ENCODE measurements at places on chromosomes 13 and 19. TPM values are rescaled to one million over a fixed set of nuclear protein-coding genes. Genes with fewer than 3 reads are reported as not detected.
A peak's percentile ranks its signal among the peaks of the same experiment; 100 is the strongest.

DOCK9 gene
- total RNA-seq: 310 TPM

GRCh38 chr13:78121001-78121400, 202.4 kb upstream of the EDNRB start:
- DNase-seq: no peak

GJB2 gene
- total RNA-seq: 0.14 TPM

PRX gene
- 1.0 TPM for total RNA-seq

HRC gene
- total RNA-seq: not detected

TMC4 gene
- total RNA-seq: 0.86 TPM

- no peak for DNase-seq
Observed at GRCh38 chr13:41590643-41591042, 133.3 kb downstream of the RGCC start.

DNA sequence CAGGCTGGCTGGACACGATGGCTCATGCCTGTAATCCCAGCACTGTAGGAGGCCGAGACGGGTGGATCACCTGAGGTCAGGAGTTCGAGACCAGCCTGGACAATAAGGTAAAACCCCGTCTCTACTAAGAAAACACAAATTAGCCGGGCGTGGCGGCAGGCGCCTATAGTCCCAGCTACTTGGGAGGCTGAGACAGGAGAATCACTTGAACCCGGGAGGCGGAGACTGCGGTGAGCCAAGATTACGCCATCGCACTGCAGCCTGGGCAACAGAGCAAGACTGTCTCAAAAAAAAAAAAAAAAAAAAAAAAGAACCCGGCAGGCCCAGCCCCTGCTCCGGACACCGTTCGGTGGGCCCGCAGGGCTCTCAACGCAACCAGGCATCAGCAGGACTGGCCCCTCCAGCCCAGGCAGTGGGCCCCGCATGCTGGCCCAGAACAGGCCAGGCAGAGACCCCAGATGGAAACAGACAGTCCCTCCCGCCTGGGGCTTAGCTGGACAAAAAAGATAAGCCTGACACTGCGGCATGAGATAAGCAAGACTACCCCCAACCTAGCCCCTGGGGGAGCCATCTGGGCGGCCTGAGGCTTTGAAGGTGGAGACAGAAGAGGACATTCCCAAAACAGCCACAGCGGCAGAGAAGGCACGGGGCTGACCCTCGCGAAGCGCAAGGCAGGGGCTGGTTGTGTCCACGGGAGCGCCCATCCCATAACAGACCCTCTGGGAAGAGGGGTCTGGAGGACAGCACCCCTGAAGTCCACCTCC, 11.6 kb downstream of the REXO1 start:
- DNase-seq: no peak

- DNase-seq: no peak
Observed at GRCh38 chr13:110801044-110801443, 87.5 kb downstream of the ING1 start.

DNA sequence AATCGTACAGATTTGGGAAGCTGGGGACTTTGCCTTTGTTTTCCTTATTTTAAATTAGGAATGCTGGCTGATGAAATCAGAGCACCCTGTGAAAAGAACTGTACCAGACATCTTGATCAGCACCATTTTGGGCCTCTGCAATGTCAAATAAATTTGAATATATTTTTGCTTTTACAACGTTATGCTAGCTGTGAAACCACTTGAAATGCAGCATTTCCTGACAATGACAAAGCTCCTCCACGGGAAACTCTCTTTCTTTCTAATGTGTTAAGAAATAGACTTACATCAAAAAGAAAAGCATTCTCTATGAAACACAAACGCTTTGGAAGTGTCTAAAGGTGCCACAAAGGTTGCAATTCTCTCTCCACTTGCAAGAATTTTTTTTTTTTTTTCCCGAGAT, 47.1 kb upstream of the MAP3K10 start:
- no peak for DNase-seq

DNA sequence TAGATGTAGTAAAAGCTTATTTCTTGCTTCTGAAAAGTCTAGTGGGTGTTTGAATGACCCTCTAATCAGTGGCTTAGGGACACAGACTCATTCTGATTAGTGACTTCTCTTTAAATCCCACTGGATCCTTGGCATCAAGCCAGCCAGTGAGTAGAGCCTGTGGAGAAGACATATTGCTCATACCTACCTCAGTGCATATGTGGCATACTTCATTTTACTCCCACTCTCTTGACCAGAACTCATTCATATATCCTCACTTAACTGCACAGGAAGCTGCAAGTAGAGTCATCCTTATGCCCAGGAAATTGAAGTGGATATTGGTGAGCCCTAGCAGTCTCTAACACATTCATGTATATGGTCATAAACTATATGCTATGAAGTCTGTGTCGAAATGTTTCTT, 148.3 kb downstream of the PDS5B start:
- DNase-seq: no peak

DNA sequence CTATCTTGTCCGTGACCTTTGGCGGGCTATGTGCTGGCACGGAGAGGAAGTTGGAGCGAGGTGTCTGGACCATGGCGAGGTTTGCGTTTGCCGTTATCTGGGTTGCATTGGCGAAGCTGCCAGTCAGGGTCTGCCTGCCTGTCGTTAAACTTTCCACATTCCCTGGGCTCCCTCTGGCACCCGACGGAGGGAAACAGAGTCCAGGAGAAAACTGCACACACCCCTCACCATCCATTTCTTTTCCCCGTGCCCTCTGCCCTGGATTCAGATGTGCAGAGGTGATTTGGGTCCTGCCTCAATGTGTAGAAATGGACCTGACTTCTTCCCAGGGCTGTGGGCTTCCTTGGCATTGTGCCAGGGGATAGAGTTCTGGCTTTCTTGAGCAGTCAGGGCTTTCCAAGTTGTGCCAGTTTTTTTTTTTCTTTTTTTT, 142.4 kb downstream of the URI1 start:
- DNase-seq: no peak

- DNase-seq: peak; percentile 69
Observed at GRCh38 chr13:101455863-101456262, 3.4 kb downstream of the ITGBL1 start.

DNA sequence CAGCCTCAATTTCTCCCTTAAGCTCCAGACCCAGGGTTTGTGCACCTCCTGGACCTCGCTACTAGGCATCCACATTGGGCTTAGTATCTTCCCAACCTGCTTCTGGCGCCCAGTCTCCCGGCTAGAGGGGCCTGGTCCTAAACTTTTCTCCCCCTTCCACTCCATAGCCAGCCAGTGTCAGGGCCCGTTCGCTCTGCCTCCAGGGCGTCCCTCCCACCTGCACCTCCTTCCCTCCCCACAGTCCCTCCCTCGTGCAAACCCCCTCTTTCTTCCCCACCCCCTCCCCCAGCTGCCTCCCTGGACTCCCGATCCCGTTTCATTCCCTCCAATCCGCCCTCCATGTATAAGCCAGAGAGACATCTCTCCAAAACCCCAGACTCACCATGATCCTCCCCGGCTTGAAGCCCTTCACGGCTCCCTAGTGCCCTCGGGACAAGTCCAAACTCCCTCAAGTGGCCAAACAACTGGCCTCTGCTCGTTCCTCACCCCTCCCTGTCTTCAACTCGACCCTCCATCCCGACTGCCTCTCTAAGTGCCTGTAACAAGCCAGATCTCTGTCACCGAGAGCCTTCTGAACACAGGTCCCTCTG, 997 bp upstream of the SAMD4B start:
- no peak for DNase-seq

ZNF560 gene
- total RNA-seq: 2.1 TPM

GNG7 gene
- total RNA-seq: 0.20 TPM

GRCh38 chr13:54175466-54175865, 1146.9 kb downstream of the OLFM4 start:
- DNase-seq: no peak

- DNase-seq: no peak
Observed at GRCh38 chr19:4831304-4831978, at the start of gene TICAM1. Gene TICAM1 (minus strand): TSS chr19:4831712. CDS start chr19:4818377, 13,335 bp downstream.

DNA sequence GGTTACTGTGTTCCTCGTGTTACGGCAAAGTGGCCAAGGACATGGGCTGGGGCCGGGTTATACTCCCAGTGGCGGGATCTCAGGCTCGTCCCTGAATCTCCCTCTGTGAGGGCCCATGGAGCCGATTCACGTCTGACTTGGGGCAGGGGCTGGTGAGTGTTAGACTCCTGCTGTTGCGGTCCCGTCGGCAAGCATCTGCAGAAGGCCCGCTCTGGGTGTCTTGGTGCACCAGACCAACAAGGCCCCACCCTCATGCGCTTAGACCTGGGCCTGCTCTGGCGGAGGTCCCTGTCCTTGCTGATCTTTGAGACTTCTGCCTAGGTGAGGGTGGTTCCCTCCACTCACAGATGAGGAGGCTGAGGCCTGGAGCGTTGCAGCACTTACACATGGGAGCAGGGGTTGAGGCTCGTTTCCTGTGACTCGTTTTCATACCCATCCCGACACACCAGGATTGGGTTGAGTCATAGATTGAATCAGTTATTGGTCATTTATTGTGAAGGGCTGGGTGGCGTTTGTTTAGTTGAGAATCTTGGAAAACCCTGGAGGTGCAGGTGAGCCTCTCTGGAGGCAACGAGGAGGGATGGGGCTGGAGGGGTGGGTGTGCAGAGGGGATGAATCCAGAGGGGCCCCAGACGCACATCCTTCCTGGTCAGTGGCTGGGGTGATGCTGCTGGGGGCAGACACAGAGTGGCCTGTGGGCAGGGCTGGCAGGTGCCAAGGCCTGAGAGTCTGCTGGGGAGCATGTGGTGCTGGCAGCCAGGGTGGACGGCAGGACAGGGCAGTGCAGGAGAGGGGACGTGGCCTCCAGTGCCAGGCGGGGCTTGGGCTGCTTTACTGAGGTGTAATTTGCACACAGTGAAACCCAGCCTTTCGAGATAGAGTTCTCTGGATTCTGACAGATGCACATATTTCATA, 4.6 kb downstream of the EPN1 start:
- DNase-seq: no peak

- no peak for DNase-seq
Observed at GRCh38 chr13:110239280-110240125, 67.5 kb downstream of the COL4A1 start.

ADM5 gene
- 0.40 TPM for total RNA-seq

DNA sequence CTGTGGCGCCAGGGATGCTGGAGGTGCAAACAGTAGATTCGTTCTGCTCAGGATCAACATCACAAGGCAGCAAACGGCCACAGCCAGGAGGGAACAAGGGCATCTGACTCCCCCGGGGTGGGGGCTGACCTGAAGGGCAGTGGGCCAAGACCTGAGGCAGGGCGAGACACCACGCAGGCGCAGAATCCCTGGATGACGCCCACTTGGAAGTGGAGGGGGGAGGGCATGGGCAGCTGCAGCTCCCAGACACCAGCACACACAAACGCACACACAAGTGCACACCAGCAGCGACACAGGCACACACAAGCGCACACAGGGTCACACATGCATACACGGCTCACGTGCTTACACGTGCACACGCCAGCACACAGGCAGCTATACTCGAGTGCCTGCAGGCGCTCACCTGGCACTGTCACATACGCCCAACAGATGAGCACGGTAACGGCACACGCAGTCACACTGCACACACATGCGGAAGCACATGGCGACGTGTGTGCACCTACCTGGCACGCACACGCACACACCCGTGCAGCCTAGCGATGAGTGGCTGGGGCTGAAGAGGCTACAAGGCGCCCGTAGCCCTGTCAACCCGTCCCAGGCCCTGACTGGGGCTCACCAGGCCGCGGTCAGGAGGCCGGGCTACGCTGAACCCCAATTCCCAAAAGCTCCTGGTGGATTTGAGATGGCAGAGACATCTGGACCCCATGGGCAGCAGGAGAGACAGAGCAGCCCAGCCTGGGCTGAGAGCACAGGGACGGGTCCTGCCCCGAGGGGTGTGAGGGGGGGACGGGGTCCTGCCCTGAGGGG, 5.5 kb downstream of the C2CD4C start:
- no peak for DNase-seq

SF3A2 gene
- total RNA-seq: 50.4 TPM

DNA sequence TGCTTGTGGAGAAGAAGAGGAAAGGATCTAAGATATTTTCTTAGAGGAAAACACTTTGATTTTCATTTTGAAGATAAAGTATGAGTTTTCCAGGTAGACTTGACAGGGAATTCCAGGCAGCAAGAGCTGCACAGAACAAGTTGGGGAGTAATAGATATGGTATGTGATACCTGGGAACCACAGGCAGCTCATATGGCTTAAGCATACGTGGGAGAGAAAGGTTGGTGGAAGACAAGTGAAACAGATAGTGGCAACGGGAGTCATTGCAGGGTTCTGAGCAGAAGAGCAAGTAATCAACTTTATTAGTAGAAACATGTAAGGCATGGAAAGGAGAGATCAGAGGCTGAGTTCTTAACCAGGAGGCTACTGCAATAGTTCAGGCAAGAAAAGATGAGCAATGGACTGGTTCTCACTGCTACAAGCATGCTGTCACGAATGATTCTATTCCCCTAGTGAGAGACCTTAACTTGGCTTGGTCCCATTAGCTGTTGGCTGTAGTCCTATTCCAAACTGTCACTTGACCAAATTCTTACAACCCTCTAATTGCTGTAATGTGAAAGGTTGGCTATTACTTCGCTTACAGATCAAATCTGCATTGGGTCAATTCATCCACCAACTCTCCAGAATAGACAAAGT, 217.9 kb downstream of the VWA8 start:
- DNase-seq: no peak

- no peak for DNase-seq
Observed at GRCh38 chr13:28239374-28239773, 101.0 kb downstream of the PAN3 start.

DNA sequence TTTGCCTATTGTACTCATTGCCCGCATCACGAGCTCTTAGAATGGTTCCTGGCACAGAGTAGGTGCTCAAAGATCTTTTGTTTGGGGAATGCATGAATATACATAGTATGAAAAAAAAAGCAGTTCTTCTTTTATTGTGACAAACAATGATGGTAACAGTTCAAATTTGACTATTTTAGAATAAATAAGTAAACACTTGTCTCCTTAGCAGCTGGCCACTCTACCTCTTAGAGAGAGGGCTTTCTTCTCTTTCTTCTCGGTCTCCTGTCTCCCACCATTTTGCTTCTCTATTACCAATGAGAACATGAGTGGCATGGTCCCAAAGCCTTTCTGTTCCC, 639 bp upstream of the SLAIN1 start:
- DNase-seq: no peak

OR7C1 gene
- not detected for total RNA-seq

CACNA1A gene
- total RNA-seq: 0.07 TPM

FBXO17 gene
- total RNA-seq: 24.2 TPM

MAP4K1 gene
- total RNA-seq: 0.21 TPM

- DNase-seq: no peak
Observed at GRCh38 chr19:30799865-30800755, 427.9 kb downstream of the ZNF536 start.

DNA sequence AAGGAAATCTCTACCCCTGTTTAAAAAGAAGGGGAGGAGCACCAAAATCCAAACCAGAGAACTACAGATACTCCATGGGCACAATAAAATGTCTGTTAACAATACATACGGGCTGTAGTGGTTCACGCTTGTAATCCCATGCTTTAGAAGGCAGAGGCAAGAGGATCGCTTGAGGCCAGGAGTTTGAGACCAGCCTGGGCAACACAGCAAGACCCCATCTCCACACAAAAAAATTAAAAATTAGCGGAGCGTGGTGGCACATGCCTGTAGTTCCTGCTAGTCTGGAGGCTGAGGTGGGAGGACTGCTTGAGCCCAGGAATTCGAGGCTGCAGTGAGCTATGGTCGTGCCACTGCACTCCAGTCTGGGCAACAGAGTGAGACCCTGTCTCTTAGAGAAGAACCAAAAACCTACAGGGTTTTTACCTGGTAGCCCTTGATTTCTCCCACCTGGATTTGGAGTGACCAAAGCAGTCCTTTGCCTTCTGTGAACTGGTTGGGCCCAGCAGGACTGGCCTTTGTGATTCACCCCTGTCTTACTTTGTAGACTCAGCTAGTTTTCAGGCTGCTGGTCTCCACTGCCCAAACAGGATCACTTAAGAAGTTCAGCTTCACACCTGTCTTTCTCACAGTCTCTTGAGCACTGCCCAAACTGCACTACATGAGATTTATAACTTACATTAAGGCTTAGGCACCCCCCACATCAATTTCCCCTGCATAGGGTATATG, 38.7 kb upstream of the FLT1 start:
- no peak for DNase-seq

TMEM38A gene
- total RNA-seq: 3.0 TPM

All from pulmonary artery endothelial cell (primary cell).